ENCODE measurements at places on chromosomes 6 and 20.

DNA sequence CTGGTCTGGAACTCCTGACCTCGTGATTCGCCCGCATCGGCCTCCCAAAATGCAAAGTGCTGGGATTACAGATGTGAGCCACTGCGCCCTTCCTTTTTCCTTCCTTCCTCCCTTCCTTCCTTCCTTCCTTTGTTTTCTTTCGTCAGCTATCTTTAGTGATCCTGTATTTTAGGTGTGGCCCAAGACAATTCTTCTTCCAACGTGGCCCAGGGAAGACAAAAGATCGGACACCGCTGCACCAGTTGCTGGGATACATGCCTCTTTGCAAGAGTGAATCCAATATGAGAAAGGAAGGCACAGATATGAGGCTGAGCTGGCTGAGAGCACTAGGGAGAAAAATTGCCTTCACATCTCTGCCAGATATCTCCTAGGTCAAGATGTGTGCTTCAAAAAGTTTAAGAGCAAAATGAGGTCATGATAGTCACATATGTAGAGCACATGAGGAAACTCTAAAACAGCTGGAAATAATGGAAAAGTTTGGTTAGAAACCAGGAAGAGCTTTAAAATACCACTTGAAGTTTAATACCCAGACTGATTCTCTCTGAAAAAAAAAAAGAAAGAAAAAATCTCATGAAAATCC lies 41.8 kb downstream of the OR2B2 start:
- DNase-seq: no peak

DNA sequence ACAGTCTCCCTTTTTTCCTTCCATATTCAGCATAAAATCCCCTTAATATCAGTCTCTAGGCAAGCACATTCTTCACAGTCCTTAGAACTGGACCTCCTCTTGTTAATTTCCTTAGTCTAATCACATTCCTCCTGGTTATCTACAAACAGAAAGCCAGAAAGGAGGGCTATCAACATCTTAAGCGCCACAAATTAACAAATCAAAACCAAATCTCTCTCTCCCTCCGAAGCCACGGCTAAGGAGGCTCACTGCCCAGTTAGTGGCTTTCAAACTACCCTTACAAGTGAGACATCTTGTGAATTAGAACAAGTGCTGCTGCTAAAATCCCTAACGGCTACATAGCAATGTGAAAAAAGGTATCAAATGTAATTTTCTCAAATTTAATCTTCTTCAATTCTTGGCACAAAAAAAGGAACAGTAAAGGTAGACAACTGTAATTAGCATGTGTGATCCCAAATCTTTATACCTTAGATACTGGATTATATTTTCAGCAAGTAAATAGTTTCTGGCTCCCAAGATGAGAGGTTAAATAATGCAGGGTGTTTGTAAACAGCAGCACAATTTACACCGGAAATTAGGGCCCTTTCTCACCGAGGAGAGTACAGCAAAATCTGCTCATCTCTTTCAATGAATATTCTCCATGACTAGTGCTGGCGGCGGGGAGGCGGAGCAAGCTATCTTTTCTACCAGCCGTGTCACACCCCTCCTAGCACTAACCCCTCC lies 1.4 kb upstream of the TRIM39 start:
- no peak for DNase-seq

- DNase-seq: peak; percentile 8
Observed at GRCh38 chr20:20638878-20639277, 73.6 kb downstream of the RALGAPA2 start.

DNA sequence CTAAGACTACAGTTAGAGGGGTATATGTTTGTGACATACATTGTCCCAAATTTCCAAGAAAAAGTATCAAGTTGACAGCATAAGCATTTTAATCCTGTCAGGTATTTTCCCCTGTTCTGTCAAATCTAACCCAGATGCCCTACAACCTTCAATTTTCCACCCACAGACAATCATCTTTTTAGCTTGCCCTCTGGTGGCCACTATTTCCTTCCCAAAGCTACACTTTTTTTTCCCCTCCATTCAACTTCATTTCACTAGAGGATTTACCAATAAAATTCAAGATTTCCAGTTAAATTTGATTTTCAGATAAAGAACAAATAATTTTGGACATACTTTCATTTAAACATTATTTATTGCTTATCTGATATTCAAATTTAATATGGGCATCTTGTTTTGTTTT lies 286.6 kb downstream of the TENT5A start:
- peak; percentile 48 for DNase-seq

GRCh38 chr6:85669735-85670194 lies 27.1 kb upstream of the SYNCRIP start:
- peak; percentile 75 for DNase-seq

- DNase-seq: no peak
Observed at GRCh38 chr20:47093320-47093966, 198.8 kb downstream of the EYA2 start.

- DNase-seq: no peak
Observed at GRCh38 chr6:153045271-153045670, 42.8 kb upstream of the MTRF1L start.

GRCh38 chr20:38782275-38782674 lies 23.2 kb upstream of the PPP1R16B start:
- DNase-seq: no peak

DNA sequence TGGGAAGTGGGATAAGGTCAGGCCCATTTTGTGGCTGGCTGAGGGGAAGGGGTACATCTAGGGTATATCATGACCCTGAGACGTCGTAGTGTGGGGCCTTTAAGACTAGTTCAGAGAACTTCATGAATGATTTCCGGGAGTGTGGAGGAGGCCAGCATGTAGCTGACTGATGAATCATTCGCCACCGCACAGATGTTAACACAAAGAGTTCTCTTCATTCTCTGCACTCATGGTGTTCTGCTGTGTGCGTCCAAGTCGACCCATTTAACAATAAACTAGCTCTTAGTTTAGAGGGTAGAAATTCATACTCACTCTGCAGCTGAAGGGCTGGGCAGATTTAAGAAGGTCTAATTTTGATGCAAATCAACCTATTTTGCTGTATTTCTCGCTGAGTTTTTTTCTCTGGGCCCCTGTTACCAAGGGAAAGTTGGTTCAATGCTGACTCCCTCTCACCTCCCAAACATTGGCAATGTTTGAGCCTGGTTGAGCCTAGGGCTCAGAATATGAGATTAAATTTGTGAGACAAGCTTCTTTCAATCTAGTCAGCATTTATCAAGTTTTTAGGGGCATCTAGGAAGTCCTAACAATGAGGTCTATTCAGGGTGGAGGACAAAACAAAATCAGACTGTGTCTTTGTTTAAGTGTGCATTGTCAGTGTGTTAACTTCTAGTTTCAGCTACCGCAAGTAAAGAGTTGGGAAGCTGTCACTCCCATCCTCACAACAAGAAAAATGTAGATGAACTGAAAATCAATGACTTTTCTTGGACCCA lies 106.8 kb upstream of the CBLN4 start:
- DNase-seq: no peak

DNA sequence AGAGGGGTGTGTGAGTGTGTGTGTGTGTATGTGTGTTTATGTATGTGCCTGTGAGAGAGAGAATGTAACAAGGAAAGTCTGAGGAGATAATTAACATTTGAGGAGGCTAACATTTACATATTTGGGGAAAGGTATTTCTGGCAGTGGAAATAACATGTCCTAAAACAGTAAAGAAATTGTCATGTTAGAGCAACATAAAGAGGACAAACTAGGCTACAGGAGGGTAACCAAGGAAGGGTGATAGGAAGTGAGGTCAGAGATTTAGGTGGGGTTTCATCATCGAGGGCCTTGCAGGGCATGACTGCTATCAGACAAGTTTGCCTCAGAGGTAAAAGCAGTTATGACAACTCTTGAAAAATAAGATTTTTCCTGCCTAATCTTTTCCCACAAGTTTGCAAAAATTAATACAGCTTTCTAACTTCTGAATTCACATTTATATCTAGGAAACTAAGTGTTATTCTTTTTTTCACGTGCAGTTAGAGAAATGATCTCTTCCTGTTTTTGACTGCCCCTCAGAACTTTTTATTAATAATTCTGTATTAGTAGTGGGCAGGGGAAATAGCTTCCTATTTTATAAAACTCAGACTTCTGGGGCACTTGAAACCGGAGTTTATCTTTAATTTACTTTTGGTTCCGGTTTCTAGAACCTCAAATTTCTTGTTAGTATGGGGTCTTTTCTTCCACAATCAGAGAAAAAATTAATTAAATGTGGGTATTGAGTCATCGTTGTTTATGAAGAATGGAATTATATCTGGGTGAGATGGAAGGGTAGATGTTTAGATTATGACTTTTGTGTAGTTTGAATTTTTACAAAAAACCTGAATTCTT lies 30.5 kb upstream of the RHAG start:
- DNase-seq: peak; percentile 51

GRCh38 chr6:121344539-121344938 lies 10.3 kb upstream of the TBC1D32 start:
- DNase-seq: no peak

DNA sequence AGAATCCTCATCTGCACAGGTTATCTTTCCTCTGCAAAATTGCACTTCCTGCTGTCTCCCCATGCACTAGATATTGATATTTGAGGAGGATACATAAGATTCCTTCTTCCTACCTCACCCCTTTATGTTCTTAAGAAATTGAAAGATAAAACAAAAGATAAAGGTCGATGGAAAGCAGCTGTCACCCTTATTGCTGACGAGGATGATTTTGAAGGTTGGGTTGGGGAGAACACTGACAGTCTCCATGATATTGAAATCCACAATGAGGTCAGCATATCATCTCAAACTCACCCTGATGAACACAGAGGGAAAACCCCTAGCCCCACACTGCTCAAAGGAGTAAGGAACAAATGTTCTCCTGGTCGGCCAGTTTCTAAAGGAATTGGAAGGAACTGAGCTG lies 110.6 kb upstream of the FUT9 start:
- DNase-seq: no peak

- DNase-seq: no peak
Observed at GRCh38 chr6:39688494-39688893, 36.7 kb downstream of the KIF6 start.

DNA sequence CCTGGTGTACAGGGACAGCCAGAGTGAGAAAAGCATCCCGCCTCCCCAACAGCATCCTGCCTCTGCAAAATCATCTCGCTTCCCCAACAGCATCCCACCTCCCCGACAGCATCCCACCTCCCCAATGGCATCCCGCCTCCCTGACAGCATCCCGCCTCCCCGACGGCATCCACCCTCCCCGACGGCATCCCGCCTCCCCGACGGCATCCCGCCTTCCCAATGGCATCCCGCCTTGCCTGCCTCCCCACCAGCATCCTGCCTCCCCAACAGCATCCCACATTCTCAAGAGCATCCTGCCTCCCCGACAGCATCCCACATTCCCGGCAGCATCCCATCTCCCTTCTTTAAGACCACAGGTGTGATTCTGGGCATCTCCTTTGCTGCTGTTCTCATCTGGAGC lies 46.0 kb upstream of the NXT1 start:
- no peak for DNase-seq

GRCh38 chr20:50522053-50522674 lies 12.0 kb downstream of the PTPN1 start:
- DNase-seq: peak; percentile 80

DNA sequence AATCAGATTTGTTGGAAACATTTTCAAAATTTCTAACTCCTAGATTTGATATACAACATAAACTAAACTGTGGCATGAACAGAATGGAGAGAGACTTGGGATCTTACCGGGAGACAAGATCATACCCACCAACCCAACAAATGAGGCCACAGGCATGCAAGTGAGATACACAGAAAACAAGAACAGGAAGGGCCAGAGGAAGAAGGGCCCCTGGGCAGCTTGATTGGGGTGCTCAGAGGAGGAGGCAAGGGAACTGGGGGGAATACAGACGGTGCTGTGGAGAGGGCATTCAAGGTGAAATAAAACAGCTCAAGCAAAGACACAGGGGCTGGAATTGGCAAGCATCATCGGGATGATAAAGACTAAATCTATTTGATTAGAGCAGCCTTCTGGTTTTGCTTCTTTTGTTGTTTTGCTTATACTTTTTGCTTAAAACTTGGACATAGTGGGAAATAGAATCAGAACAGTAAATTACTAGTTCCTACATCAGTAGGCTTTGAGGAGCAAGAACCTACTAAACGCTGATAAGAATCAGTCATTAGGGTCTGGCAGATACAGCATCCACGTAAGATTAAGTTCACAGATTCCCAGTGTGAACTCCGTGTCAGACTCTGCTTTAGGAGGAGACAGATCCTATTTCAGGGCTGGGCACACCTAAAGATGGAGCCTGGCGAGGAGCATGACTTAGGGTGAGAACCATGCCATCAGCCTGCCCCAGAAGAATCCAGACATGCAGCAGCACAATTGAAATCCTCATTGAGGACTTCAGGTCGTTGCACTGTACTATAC lies 3.5 kb upstream of the RAMACL start:
- DNase-seq: no peak

GRCh38 chr20:14700639-14700960 lies 363.2 kb upstream of the FLRT3 start:
- DNase-seq: no peak

- peak; percentile 34 for DNase-seq
Observed at GRCh38 chr6:30447237-30447636, 42.1 kb upstream of the HLA-E start.

GRCh38 chr20:380763-381580 lies 412 bp downstream of the TRIB3 start:
- peak; percentile 77 for DNase-seq

DNA sequence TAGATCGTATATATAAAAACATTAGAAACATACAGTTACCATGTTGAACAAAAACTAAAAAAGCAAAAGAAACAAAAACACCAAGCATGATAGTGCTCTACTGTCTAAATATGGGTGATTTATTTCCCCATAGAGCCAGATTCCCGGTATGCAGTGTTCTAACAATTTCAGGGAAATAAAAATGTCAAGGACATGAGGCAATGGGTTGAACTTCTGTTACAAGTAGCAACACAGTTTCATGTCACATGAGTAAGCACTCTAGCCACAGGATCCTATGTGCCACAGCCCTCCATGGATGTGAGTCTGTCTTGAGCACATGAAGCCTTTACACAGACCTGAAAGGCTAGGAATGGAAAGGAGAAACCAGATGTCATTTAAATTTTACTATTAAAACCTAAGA lies 96.0 kb downstream of the MAP3K5 start:
- no peak for DNase-seq

GRCh38 chr6:143251288-143251687 lies 190.6 kb downstream of the AIG1 start:
- no peak for DNase-seq

- no peak for DNase-seq
Observed at GRCh38 chr6:48213076-48213788, 102.2 kb upstream of the PTCHD4 start.

GRCh38 chr6:56866917-56867522 lies 87.9 kb upstream of the BEND6 start:
- DNase-seq: no peak

GRCh38 chr6:20119485-20119884 lies 92.8 kb downstream of the MBOAT1 start:
- no peak for DNase-seq

GRCh38 chr6:11714116-11714797 lies 64.3 kb downstream of the ADTRP start:
- peak; percentile 54 for DNase-seq

- no peak for DNase-seq
Observed at GRCh38 chr6:147717991-147718390, 209.5 kb downstream of the SAMD5 start.

GRCh38 chr6:43964659-43965570 lies 162.3 kb downstream of the MRPL14 start:
- peak; percentile 38 for DNase-seq
